ENCODE measurements at places on chromosomes 6 and 20. TPM values are rescaled to one million over a fixed set of nuclear protein-coding genes. Genes with fewer than 3 reads are reported as not detected.
A peak's percentile ranks its signal among the peaks of the same experiment; 100 is the strongest.

- no peak for DNase-seq
Observed at GRCh38 chr6:152804150-152804549, 53.6 kb downstream of the VIP start.

Gene SIRPB1
- total RNA-seq: not detected

GRCh38 chr6:85892346-85892745 lies 249.7 kb upstream of the SYNCRIP start:
- no peak for DNase-seq

Gene EYS
- not detected for total RNA-seq

DNA sequence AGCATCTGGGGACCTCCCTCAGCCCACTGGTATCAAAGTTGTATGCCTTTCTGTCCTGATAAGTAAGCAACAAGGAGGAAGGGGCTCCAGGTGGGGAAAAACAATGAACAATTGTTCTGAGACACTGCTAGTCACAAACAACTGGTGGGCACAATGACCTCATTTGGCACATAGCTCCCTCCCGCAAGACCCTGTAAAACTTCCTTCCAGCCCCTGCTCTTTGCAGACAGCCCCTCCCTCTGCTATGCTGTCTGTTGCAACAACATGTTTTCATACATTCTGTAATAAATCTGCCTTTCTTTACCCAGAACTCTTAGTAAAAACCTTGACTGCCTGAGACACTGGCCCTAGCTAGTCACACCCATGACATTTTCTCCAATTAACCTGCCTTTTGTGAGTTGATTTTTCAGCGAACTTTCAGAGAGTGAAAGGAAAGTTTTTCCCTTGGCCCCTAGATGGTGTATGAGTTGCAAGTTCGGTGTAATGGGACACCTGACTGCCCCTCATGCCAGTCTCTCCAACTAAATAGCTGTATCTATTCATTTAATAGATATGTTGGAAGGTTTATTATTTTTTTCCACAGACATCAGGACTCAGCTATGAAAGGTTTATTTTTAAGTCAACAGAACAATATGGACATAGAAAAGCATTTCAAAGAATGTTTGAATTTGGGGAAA lies 142.3 kb upstream of the SLC22A16 start:
- no peak for DNase-seq

Gene BMP7
- total RNA-seq: not detected

- DNase-seq: no peak
Observed at GRCh38 chr20:7031222-7031621, 263.7 kb downstream of the BMP2 start.

GRCh38 chr6:52522655-52523054 lies 54.2 kb downstream of the TRAM2 start:
- DNase-seq: no peak

- peak; percentile 26 for DNase-seq
Observed at GRCh38 chr6:3592371-3592941, 135.6 kb upstream of the SLC22A23 start.

- DNase-seq: no peak
Observed at GRCh38 chr20:22217712-22218352, 366.5 kb downstream of the FOXA2 start.

DNA sequence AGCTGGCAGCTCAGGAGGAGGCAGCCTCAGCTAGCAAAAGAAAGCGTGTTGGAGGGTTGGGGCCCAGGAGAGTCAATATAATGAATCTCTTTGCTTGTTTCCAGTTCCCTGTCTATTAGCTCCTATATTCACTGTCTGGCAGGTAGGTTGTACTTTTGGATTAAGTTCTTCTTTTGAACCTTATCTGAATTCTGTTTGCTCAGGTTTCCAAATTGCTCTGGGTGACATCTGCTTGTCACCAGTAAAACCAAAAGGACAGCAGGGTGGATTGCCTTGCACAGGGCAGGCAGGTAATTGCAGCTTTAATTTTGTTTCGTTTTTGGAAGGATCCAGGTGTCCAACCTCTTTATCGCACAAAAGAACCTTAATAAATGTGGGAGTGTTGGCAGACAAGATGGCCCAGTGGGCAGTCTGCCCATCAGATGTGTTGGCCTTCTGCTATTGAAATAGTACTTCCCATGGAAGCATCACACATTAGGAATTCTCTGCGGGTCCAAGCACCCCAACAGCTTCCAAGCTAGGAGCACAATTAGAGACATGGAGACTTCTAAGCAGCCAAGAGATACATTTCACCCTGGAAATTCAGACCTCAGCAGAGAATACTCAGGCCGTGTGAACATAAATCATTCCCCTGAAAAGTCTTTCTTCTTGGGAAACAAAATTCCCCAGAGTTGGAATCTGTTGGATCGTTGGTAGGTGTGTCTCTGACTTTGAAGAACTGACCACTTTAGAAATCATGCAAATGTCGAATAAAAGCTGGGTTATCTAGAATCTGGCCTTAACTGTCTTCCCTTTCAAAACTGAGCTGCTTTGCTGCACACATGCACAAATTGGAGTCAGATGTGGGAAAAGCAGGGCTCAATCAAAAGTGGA lies 286.9 kb upstream of the BMP2 start:
- no peak for DNase-seq

Gene BACH2
- total RNA-seq: 0.39 TPM

DNA sequence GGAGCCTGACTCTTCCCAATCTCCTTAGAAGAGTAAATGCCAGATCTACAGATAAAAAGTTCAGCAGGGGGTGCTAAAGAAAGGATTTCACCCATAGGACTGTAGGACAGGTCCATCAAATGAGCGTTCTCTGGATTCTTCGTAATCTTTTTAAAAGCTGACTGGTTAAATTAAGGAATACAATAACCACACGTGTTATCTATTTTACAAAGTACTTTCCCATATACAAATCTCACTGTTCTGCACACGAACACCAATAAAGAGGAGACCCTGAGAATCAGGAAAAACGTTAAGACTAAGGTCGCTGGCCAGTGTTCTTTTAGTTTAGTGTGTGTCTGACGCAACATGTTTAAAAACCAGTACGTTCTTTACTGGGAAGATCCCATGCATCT lies 542 bp downstream of the TUBE1 start:
- no peak for DNase-seq

Gene SIRPD
- not detected for total RNA-seq

- no peak for DNase-seq
Observed at GRCh38 chr20:59574308-59574707, 30.0 kb upstream of the PHACTR3 start.

DNA sequence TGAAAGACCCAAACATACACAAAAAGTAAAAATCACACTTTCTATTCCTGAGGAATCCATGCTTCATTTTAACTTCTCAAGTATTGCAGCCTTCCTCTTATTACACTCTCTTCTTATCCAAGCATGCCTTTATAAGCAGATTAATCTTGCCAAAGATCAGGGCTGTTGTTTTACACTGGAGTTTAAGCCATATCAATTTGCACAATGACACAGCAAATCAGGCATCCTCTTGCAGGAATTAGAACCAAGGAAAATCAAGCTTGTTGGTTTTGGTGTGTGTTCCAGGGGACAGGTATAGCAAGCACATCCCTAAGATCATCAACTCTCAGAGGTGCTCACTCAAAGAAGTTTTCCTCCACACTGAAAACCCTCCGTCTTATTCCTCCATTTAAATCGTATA lies 69.5 kb downstream of the CYP39A1 start:
- DNase-seq: no peak

DNA sequence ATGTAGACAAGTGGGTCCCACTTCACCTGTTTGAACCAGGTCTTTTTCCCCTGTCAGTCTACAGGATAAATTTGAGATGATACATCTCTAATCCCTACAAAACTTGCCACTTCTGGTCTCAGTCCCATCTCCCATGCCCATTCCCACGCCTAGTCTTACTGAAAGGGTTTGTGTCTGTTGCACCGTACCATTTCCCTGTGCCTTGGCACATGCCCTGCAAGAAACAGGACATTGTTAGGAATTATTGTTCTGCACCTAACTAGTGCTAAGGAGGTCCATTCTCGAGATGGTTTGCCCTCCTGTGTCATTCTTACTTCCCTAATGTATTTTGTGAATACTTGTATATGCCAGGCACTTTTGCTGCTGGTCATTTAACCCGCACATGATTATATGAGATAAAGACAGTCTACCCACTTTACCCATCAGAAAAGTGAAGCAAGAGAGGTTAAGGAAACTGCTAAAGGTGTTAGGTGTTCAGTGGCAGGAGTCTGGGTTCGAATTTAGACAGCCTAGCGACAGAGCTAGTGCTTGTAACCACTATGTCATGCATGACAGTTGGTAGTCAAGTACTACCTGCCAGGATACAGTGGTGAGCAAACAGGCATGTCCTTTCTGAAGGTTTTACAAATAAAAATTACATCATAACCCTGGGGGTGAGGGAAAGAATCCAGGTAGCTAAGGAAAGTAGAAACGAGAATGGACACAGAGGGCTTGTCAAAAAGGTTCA lies 12.7 kb downstream of the FAM217A start:
- no peak for DNase-seq

Gene SERPINB6
- total RNA-seq: 112 TPM

Gene PLCB4
- total RNA-seq: 1.3 TPM

GRCh38 chr6:4999586-4999985 lies 4.3 kb downstream of the RPP40 start:
- DNase-seq: no peak

GRCh38 chr20:37745553-37745952 lies 51.7 kb downstream of the CTNNBL1 start:
- DNase-seq: no peak

GRCh38 chr6:160253292-160253691 lies 5.3 kb downstream of the SLC22A2 start:
- DNase-seq: no peak

- DNase-seq: no peak
Observed at GRCh38 chr6:28488916-28489365, 26.7 kb downstream of the GPX6 start.

DNA sequence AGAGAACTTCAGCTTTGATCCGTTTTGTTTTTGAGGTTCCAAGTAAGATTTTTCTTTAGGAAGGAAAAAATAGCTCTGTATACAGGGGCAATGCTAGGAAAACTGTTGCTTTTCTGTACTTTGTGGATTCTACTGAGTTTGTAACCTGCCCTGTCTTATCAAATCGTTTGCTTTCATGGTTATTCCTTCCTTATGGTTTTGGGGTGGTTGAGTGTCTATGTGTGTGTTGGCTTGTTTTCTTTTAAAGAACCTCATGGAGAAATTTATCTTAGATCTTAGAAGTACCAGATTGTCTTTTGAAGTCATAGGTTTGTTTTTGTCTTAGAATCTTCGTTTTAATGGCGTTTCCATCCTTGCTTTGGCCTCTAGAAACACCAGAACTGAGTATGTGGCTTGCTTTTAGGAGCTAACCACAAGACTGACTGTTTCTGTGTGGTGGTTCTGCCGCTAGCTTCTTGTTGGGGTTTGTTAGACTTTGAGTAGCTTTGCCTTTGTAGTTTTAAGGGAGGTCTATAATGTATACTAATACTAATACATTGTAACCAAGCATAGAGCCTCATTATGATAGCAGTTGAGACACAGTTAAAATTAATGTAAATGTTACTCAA lies 86.8 kb downstream of the RPP40 start:
- DNase-seq: no peak

GRCh38 chr6:85079761-85080160 lies 315.4 kb upstream of the TBX18 start:
- DNase-seq: no peak

- DNase-seq: no peak
Observed at GRCh38 chr20:57411406-57412283, 20.4 kb downstream of the RBM38 start.

GRCh38 chr20:17747431-17747846 lies 47.7 kb downstream of the BANF2 start:
- peak; percentile 69 for DNase-seq

- no peak for DNase-seq
Observed at GRCh38 chr6:84372290-84372689, 144.8 kb upstream of the CEP162 start.

Gene PCNA
- 174 TPM for total RNA-seq

Data from pulmonary artery endothelial cell (primary cell).